Activated CD4-positive, alpha-beta T cell treated with anti-CD3 and anti-CD28 coated beads for 4 hours (primary cell): ENCODE measurements at places on chromosomes 5 and 9.

DNA sequence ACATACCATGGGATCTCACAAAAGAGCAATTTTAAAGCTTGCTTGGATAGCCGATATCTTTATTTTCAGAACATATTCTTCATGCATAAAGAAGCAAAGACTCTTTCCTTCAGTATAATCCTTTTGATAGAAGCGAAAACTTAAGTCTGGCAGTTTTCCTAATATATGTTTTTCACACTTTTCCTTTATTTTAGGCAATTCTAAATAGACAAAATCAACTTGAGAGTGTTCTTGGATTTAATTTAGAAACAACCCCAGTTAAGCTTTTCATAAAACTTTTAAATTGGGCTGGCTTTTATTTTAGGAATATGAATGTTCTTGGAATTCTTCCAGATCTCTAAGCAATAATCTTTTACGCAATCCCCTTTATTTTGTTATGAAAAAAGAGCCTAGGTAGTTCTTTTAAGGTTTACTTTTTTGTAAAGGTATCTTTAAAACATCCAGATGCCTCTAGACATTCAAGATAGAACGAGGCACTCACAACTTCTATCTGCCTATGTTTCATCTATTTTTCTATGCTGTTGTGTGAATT is 51.5 kb upstream of the HSPB3 start:
- DNase-seq: no peak

DNA sequence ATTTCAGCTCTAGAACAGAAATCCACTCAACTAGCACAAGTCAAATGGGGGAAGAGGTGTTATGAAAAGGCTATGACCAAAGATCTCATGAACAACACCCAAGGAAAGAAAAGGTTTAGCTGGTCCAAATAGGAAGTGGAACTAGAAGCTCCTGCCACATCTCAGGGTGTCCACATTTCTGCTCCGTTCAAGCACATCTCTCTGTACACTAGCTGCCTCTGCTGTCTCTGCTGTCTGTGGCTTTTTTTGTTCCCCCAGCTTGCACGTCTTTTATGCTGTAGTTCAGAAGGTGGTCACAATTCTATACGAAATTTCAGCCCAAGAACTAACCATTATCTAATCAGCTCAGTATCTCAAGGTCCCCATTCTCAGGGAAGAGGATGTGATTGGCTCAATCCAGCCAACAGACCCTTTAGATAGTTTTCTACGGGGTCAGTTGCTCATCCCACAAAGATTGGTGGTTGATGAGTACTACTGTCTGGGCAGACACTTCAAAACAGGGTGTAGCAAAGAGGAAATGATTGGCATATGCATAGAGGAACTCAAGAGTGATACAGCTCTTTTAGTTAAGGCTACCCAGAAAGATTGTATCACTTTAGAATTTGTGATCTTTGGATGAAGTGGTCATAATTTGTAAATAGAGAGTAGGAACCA is 44.0 kb downstream of the FANCC start:
- no peak for DNase-seq

GRCh38 chr5:8184455-8185063 is 315.6 kb downstream of the MTRR start:
- DNase-seq: peak; percentile 1

- DNase-seq: no peak
Measured at GRCh38 chr9:108654566-108654965, 201.2 kb downstream of the ACTL7B start.

DNA sequence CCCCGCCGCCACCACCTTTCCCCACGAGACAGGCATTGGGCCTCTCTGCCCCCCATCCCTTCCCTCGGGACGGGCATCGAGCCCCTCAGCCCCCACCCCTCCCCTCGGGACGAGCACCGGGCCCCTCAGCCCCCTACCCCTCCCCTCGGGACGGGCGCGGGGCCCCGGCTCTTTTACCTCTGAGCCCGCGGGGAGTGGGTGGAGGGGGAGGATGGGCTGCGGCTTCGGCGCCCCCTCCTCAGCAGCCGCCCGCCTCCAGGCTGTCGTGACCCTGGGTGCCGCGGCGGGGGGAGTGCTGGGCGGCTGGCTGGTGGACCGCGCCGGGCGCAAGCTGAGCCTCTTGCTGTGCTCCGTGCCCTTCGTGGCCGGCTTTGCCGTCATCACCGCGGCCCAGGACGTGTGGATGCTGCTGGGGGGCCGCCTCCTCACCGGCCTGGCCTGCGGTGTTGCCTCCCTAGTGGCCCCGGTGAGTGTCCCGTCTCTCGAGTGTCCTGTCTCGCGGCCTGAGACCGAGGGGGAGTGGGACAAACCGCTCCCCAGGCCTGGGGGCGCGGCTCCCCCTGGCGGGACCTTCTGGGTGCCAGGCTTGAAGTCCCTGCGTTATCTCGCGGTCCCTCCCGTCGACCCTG is 791 bp downstream of the SLC2A8 start:
- DNase-seq: peak; percentile 16

DNA sequence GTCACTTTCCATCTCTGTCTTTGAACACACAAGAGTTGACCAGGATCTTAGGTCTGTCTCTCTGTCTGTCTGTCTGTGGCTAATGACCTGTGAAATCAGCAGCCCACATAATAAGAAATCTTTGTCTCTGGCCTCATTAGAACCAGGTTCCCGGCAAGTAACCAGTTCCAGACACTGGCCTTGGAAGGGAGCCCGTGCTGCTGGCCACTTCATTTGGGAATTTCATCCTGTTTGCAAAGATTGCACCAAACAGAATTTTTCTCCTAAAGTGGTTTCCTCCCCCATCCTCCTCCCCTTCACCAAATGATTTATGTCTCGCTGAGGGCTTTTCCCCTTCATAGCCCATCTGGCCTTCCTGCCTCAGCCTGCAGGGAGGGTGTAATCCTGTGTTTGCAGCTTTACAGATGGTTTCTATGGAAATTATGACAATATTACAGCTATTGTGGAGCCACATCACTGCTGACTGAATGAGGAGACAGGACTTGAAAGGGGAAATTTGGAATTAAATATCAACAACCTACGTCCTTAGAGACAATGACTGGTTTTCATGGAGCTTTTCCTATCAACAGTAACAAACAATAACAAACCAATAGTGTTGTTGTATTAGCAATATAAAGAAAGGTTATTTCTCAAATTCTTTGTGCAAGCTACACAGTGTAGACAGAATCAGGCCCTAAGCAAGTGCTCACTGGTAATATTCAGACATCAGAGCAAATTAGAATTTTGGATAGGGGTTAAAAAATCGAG is 25.7 kb downstream of the DPYSL3 start:
- no peak for DNase-seq

DNA sequence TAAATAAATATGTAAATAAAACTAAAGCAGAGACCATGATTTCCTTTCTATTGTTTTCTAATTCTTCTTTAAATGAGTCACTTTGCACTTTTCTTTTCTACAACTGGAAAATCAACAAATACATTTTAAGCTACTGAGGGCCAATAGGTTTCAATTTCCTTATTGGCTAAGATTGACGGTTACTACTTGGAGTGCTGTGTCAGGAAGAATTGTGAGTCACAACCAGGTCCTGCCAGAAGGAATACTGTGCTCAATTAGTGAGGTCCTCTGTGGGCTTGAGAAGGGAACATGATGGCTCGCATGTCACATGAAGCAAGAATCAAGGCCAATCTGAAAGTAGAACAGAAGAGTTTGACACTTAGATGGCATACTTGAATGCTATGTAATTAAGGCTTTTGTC is 110.8 kb downstream of the HMHB1 start:
- no peak for DNase-seq

DNA sequence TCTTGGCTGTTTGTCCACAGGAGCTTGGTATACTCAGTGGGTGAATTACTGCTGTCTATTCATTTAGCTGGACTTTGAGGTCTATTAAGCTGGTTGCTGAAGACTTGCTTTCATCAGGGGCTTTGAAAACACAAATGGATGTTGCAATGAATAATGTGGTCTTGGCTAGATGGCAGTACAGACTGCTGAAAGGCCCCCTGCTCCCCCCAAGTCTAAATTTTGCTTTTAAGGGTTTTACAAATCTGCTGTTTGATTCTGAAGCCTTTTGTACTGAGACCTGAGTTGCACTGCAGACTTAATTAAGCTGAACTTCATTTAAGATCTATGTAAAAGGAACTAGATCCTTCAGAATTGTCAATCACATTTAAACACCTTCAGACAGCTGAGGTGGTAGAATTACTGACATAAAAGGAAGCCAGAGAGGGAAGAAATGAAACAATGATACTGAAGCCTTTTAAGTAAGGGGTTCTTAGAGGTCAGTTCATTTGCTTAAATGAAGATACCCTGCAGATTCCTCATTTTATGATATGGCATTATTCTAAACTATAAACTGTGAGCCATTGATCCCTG is 37.3 kb downstream of the KCTD16 start:
- no peak for DNase-seq

DNA sequence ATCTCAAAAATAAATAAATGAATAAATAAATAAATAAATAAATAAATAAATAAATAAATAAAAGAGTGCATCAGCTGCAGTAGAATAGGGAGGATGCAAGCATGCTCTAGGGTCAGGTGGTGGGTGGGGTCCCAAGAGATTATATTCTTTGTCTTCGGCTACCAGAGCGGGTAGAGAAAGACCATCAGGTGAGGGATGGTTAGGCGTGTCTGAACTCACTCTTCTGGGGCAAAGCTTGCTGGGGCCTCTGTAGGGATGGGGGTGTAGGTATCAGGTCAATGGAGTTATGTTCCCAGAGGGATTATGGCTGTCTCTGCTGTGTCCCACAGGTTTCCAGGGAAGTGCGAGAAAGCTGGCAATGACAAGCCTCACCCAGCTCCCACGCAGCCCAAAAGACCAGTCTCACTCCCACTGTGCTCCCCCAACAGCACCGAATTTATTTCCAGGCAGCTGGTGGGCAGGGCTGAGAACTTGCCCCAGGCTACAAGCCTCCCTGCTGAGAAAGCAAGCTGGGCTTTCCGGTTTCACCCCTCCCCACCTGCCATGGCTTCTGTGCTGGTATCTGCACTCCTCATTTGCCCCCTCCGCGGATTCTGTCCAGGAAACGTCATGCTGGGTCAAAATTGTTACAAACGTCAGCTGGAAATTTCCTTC is 180.8 kb downstream of the LURAP1L start:
- no peak for DNase-seq

- DNase-seq: no peak
Measured at GRCh38 chr5:143051244-143052058, 281.3 kb downstream of the ARHGAP26 start.

- DNase-seq: no peak
Measured at GRCh38 chr5:142143878-142144277, 35.3 kb downstream of the NDFIP1 start.

DNA sequence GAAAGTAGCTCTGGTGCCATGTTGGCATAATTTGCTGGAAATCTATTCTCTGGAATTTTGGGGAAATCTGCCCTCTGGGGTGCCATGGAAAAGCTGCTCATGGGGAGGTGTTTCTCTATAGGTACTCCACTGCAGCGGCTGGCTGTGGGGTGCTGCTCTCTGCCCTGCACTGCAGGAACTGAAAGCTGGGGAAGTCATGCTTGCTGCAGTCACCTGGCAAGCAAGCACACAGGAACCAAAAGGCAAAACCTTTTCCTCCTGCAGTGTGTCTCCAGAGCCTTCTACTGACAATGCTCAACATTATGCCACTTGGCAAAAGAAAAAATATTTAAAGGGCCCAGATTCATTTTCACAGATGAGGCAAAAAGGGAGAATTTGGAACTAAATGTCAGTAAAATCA is 25.8 kb upstream of the CARNMT1 start:
- no peak for DNase-seq

- DNase-seq: no peak
Measured at GRCh38 chr9:88642336-88642735, 107.4 kb downstream of the NXNL2 start.

DNA sequence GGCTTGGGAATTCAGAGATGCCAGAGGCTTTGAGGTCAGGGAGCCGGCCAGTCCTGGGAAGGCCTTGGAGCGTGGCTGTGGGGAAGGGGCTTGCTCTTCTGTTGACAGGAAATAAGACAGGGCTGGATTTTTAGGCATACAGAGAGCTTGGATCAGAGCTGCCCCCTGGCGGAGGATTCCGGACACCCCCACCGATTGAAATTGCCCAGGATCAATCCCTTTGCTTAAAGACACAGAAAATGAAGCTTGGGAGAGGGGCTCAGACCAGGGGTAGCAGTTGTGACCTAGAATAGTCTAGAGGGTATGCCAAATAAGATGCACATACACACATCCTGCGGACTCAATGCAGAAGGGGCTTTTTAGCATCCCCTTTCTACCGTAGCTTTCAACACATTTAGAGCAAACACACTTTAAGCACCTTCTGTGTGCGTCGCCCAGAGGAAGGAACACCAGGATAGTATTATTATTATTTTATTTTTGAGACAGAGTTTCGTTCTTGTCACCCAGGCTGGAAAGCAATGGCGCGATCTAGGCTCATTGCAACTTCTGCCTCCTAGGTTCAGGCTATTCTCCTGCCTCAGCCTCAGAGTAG is 1.7 kb upstream of the NTMT1 start:
- peak; percentile 70 for DNase-seq

- no peak for DNase-seq
Measured at GRCh38 chr5:96189028-96189826, 227.6 kb upstream of the ELL2 start.

DNA sequence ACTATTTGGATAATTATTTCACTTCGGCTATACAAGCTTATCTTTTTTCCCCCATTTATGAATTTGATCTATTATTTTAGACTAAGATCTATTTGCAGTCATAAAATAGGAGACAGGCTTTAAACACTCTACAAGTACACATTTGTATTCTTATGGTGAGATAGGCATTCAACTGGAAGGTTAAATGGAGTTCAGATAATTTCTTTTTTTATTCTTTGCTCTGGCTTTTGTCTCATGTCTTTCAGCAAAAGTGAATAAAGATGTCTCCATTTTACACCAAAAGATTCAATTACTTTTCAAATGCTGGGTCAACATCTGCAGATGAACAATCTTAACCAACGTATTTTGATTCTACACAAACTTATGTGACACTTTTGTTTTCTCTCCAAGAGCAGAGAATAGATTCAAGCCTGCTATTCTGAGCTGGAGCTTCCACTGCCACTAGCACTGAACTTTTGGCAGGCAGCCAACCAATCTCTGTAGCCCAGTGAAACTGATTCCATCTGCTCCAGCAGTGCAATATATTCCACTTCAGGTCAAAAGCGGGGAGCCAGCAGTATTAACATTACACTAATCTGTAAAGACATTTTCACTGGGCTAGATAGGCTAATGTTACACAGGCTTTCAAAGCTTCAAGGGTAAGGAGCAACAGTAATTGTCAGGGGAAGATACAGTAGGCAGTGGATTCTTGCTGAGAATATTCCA is 452.0 kb upstream of the ZNF608 start:
- DNase-seq: no peak
